ENCODE measurements at places on chromosomes 1 and 21.

- no peak for DNase-seq
These were observed 8.8 kb downstream of the FMO1 start for GRCh38 chr1:171256940-171257606.

DNA sequence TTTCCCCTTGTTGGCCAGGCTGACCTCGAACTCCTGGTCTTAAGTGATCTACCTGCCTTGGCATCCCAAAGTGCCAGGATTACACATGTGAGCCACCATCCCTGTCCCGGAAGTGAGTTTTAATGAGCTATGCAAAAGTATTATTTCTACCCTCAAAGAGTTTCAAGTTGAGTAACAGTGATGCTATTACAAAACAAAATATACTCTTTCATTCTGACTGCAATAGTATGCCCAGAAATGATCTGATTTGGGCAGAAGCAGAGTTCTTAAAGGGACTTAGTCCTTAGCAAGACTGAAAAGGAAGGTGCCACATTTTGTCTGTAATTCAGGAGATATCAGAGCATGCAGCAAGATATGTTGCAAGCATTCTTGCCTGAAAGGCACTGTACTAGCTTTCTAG is 375.4 kb downstream of the NUF2 start:
- DNase-seq: no peak

DNA sequence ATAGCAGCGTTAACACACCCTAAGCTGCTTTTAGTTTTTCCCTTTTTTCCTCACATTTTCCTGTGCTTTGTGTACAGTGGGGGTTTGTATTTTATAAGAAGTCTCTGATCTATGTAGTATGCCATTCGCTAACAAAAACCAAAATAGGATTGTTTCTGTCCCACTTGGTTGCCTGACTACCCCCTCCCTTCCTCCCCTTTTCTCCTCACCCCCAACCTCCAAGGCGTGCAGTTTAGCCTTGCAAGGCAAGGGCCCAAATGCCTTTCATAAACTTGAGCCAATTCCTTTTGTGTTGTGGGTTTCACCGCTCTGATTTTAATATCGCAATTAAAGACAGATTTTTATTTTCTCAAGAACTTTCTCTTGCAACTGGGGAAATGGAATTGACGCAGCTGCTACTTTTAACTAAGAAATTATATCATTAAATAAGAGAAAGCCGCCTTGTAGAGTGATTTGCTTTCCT is 276.9 kb downstream of the TM2D1 start:
- DNase-seq: no peak

- no peak for DNase-seq
These were observed 2.2 kb upstream of the HFM1 start for GRCh38 chr1:91406773-91407389.

- no peak for DNase-seq
These were observed 78.0 kb upstream of the SMYD2 start for GRCh38 chr1:214202992-214203391.

DNA sequence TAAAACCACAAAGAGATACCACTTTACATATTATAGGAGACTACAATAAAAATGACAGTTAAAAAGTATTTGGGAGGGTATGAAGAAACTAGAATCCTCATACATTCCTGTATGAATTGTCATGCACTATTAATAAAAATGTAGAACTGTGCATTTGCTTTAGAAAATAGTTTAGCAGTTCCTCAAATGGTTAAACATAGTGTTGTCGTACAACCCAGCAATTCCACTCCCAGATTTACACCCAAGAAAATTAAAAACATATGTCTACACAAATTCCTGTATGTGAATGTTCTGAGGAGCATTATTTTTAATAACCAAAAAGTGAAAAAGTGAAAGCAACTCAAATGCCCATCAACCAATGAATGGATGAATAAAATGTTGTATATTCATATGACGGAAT is 23.1 kb upstream of the PDE4B start:
- DNase-seq: no peak

- no peak for DNase-seq
These were observed 11.4 kb upstream of the MNDA start for GRCh38 chr1:158819461-158820443.

DNA sequence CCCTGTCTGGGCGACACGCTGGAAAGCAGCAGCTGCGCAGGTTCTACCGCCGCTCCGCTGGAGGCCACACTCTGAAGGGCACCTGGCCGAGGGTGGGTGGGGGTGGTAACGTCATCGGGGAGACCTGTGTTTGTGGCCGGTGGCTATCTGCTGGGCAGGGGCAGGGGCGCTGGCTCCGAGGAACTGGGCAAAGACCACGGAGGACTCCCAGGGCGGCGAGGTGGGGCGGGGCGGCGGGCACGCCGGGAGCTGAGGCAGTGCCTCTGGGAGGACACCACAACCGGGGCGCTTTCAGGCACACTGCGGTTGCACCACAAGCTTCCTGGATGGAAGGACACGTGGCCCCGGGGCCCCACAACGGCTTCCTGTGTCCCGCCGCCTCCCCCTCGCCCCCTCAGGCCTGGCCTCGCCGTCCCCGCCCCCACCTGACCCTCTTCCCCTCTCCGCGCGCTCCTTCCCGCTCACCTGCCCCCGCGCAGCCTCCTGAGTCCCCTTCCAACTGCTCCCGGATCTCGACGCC is 3.3 kb upstream of the DENND2D start:
- no peak for DNase-seq

Measured in RKO (cell line).